ENCODE measurements at places on chromosomes 1 and 21.

DNA sequence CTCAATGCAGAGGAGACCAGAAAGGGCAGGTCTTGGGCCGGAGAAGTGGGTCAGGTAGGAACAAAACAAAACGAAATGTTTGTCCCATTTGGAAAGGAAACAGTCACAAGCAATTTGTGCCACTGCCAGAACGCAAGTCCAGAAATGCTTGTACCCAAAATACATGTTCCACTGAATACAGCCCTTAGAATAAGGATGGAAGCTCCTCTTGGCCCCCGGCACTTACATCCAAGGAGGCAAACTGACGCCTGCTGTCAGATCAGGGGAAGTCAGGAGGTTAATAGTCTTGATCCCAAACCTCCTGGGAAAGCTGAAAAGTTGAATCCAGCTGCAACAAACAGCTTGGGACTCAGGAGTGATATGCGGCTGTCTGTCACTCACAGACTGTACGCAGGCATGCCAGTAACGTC, 75.9 kb upstream of the GALNT2 start:
- no peak for DNase-seq

DNA sequence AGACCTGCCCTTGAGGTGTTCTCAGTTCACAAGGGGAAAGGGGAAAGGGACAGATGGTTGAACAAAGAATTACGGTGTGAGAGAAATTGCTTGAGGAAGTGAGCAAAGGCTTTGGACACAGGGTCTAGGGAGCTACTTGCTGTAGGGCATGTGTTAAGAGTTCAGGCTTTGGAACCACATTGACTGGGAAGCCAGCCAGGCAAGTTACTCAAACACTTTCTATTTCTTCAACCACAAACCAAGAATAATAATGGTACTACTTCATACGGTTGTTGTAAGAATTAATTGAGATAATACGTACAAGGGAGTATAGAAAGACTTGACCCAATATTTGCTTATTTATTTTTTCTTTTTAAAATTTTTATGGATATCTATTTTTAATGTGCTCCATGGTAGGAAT, 26.6 kb downstream of the AK4 start:
- DNase-seq: no peak

DNA sequence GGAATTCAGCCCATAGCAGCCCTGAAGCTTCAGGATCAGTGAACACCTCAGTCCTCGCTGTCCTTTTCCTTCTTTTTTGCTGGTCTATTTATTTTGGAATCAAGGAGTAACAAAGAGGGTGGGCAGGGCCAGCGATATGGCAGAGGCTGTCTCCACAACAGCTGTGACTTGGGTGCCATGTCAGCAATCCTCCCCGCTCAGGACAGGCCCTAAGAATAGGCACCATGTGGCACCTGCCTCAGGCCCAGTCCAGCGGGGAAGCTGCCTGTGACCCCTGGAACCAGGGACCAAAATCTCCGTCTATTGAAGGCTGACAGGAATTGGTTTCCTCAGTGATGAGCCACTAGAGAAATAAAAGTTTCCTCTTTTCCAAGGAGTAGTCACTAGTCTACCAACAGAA, 58.6 kb upstream of the TNR start:
- DNase-seq: no peak

DNA sequence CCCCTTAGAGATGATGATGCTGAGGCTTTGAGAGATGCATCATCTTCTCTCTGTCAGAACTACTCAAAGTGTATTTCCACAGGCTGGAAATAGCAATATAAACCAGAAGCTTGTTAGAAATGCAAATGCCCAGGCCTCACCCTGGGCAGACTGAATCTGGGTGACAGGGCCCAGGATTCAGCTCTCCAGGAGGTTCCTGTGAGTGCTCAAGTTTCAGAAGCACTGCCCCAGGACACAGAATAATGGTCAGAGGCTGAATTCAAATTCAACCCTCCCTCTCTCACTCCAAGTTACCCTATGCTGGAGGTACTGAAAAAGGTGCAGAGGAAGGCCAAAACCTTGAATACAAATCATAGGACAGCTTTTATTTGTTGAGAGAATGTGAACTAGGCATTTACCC, 98.5 kb upstream of the NGF start:
- no peak for DNase-seq
